ENCODE measurements at places on chromosomes 2 and 18.

DNA sequence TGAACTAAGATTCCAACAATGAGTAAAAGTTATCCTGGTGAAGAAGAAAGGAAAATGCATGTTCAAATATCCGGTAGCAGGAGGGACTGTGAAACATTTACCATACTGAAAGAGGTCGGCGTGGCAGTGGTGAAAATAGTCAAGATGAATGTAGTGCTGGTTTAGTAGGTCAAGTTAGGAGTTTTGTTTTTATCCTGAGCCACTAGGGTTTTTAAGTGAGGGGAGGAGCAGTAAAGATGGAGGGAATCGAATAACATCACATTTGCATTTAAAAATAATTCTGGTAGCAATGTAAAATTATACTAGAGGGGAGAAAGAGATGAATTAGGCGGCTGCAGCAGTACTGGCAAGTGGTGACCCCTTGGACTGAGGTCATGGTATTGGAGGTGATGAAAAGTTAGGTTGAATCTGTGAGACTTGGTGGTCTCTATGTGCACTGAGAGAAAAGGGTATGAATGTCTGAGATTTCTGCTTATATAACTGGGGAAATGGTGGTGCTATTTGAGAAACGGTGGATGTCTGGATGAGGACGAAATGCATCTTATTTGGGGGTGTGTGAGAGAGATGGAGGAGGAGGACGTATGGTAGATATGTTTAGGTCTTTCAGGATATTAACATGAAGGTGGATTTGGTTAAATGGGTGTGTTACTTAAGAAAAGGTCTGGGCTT, 5.9 kb downstream of the VAPA start:
- DNase-seq = no peak

DNA sequence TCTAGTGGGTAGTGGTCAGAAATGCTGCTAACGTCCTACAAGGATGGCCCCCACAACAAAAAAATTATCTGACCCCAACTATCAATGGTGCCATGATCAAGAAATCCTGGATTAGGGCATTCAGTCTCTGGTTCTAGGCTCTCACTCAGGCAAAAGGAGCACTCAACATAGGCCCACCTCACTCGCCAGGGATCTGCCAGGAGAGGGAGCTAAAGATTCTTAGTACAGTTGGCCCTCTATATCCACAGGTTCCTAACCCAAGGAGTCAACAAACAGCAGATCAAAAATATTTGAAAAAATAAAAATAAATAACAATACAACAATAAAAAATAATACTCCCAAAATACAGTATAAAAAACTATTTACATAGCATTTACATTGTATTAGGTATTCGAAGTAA, 10.0 kb downstream of the SLC4A5 start:
- no peak for DNase-seq

DNA sequence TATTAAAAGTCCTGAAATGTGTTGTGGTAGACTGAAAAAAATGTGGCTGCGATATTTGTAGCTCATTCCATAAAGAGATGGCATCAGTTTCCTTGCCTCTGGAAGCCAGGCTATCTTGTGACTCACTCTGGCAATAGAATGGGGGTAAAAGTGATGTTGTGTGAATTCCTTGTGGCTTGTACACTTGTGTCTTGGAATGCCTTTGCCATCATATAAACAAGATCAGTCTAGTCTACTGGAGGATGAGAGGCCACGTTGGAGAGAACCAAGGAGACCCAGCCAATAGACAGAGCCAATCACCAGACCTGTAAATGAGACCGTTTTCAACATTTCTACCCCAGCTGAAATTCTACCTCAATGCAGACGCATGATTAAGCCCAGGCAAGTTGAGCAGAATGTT, 254.1 kb downstream of the TRIB2 start:
- DNase-seq = no peak

GRCh38 chr2:191434072-191434471, 188.9 kb downstream of the MYO1B start:
- DNase-seq = no peak

DNA sequence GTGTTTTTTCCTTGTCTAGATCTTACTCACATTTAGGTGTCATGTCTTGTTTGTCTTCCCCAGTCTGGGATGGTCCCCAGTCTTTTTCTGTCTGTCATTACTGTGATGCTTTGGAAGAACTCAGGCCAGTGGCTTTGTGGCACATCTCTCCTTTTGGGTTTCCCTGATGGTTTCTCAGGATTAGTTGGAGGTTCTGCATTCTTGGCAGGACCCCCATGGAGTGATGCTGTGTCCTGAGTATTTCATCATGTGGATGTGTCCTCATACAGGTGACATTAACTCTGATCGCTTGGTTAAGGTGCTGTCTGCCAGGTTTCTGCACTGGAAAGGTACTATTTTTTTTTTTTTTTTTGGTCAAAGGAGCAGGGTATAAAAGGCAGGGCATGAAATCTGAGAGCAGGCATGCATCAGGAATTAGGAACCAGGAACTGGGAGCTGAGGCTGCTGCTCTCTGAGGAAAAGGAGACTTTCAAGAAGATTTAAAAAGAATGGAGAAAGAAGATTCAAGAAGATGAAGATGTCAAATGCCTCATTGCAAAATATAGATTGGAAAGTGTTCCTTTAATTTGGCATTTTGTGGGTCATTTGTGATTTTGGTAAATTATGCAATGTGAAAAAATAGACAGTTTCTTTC, 85.3 kb downstream of the NUP35 start:
- no peak for DNase-seq

DNA sequence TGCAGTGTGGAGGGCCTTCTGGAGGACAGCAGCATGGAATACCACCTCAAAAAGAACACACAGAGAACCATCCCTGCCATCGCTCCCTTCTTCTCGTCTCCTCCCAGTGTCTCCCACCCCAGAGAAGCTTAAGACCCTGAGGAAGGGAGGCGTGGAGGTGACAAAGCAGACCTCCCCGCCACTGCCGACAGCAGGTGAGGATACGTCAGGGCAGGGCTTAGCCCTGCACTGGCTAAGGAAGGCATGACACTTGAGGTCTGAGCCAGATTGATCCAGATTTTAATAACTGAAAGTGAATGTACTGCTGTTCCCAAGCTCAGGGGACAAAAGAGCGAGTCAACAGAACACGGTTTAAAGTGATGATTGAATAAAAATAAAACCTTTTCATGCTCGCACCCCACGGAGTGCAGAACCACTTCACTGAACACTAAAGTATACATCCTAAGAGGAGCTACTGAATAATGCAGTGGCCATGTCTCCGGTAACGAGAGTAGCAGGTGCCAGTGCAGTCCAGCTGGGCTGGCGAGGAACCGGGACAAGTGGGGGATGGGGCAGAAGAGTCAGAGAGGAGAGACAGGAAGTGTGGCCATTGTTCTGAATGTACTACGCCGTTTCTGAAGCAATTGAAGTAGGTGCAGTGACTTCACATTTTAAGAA, 391.0 kb downstream of the CDH2 start:
- DNase-seq = no peak

DNA sequence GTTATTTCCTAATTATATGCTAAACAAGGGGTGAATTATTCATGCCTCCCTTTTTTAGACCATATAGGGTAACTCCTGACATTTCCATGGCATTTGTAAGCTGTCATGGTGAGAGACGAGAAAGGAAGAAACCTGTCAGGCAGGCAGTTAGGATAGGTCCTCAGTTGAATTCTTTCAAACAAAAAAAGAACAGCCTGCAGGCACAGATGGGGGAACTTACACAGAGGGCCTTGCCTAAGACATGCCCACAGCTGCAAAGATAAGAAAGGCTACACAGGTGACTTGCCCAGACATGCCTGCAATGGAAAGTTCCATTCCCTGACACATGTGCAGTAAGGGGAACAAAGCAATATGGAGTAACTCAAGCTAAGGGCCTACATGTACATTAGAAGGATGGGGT, 128.1 kb downstream of the TMEM163 start:
- no peak for DNase-seq

GRCh38 chr2:64840426-64840881, 148.7 kb upstream of the SLC1A4 start:
- no peak for DNase-seq

GRCh38 chr2:171985076-171985475, 14.7 kb upstream of the METAP1D start:
- DNase-seq = no peak

- no peak for DNase-seq
These were observed 196.0 kb upstream of the VRK2 start for GRCh38 chr2:57850415-57851130.

GRCh38 chr2:26238311-26238958, 6.0 kb downstream of the HADHA start:
- no peak for DNase-seq

DNA sequence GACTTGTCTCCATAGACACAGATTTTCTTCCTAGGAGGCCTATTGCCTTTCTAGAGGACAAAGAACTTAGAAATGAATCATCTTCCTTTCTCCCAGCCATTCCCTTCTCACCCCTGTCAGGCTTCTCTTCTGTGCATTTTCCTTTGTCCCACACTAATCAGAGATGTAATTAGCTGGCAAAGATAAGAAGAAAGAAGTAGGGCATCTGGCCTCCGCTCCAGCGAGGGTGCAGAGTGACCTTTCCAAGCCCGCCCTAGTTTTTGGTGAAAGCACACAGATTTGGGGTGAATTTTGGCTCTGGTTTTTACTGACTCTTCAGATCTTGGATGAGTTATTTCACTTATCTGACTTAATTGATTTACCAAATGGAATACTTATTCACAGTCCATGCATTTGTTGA, 626.5 kb downstream of the ZEB2 start:
- DNase-seq = no peak

DNA sequence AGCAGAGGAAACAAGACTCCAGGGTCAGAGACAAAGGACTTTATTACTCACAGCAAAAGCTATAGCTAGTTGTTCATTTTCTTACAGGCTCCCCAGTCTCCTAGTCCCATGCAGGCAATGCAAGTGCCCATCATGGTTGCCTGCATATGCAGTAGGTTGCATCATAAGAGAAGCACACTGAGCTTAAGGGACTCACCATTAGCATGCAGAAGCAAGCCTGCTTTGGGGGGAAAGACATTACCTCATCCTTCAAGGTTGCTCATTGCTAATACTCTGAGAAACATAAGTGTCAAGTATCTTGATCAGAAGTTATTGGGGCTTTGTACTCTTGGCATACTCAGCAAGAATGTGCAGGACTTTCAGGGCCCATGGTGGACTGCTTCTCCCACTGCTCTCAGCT, 114.6 kb upstream of the CCDC68 start:
- DNase-seq = no peak

DNA sequence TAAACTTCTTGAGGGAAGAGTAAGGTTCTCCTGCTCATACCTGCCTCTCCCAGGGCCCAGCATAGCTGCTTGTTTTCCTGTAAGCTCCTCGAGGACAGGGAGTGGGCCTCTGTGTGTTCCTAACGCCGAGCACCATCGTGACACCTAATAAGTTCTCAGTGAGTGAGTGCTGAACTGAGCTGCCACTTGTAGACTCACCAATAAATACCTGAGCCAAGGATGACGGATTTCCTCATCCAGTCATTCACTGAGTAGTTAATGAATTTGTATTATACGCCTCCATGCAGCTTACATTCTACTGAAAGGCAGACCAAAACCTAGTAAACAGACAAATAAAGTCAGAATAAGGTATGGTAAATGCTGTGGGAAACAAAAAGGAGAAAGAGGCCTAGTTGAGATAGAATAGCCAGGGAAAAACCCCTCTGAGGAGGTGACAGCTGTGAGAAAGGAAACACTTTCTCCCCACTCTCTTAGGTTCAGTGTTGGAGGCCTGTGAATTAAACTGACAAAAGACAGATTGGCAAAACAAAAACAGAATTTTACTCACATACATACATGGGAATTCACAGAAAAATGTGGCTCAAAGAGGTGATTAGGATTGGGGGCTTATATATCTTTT, 138.6 kb downstream of the B3GNT2 start:
- no peak for DNase-seq

GRCh38 chr2:153823880-153824279, 47.8 kb upstream of the GALNT13 start:
- DNase-seq = no peak

DNA sequence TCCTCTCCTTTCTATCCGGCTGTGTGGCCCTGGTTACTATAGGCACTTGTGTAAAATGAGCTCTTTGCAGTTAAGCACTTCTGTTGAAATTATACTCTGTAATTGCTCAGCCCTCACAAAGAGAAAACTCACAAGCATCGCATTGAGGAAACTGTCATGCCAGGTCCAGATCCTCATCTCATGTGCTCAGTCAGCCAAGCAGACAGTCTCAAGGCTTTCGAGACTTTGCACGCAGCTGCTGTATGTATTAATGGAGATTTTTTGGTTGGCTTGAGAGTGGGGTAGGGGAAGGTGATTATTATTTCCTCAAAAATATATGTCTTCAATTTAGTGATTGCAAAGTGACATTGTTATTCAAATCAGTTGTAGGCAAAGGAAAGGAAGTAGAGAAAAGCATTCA, 33.0 kb upstream of the PHLPP1 start:
- DNase-seq = no peak

DNA sequence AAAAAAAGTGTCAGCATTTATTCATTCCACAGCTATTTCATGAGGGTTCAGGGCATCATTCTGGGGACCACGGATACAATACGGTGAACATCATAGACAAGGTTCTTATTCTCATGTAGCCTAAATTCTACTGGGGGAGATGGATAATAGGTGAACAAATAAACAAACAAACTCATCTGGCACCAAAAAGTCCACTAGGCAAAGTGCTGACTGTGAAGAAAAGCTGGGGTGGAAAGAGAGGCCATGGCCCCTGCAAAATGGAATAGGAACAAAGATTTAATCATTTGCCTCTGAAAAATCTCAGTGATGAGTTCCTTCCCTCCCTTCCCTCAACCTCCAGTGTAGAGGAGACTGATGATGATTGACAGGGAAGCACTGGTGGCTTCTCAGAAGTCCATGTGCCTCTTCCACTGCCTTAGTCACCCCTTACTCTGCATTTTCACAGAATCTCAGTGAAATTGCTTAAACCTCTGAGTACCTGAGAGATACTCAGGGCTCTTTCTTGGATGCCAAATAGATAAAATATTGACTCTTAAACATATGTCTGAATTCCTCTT, 69.3 kb upstream of the IL1R1 start:
- no peak for DNase-seq

- DNase-seq = no peak
These were observed 43.2 kb downstream of the KCNE4 start for GRCh38 chr2:223095207-223095606.

DNA sequence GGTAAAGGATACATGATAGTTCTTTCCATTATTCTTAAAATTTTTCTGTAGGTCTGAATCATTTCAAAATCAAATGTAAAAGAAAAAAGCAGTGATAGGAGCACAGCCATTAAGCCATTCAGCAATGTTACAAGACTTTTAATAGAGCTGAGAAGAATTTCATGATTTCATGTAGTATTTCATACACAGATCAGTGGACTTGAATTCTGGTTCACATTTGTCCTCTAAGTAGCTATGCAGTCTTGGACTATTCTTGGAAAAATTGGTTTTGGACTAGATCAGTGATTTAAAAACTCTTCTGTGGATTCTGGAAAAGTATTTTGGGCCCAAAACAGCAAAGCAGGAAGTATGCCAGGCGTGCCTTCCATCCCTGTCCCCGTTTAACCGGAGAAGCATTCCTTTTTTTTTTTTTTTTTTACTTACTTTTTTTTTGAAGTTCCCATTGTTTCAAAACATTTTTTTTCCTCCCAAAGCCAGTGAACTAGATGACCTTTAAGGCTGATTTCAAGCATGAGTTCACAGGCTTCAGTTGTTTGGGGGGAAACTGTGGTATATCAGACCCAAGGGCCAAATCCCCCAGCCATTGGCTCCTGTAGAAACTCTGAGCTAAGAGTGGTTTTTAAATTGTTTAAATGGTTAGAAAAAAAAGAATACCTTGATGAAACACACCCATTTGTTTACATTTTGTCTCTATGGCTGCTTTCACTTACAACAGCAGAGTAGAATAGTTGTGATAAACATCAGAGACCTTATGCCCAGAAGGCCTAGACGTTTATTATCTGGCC, 17.5 kb upstream of the POLI start:
- no peak for DNase-seq

Data from CD4-positive, alpha-beta T cell treated with Interferon gamma for 1 hour (primary cell).